ENCODE measurements at places on chromosomes 4 and X.

DNA sequence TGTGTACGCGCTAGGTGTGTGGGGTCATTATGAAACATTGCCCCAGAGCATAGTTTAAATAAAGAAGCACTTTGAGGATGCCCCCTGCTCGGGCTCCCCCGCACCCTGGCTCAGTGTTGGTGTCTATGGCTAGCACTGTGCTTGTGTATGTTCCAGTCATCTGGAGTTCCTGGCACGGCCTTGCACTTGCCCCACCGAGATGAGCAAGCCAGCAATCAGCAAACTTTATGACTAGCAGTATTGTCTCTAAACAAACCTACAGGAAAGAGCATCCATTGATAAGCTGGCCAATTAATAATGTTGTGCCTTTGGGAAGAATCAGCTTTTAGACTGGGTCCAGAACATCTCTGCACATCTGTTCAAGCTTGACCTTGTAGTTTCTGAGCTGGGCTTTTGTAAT, 707 bp upstream of the SHROOM4 start:
- DNase-seq, result no peak

DNA sequence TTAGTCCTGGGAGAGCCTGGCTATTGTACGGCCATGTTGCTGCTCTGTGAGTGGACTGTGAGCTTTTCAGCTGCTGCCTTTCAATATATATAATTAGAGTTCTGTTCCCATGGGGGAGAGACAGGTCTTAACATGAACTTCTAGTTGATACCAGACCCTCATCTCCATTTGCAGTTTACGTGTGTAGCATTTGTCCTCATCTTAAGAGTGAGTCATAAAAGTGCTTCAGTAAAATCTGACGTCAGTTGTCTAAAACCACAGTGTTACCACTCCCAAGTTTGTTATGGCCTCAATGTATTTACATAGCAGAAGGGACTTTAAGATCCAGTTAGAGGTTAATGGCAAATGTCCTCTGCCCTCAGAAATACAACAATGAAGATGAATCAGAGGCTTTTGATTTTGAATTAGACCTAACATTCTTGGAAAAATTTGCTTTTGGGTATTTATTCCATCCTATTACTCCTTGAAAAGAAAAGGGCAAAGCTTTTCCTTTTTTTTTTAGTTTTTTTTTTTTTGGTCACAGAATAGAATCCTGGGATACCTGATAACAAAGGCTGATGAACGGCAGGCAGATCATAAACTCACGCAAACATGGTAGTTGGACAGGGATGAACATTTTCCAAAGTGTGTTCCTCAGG, 38.6 kb downstream of the PHOX2B start:
- DNase-seq, result no peak

GRCh38 chrX:15464704-15465103, 28.4 kb downstream of the PIR start:
- DNase-seq, result no peak

GRCh38 chrX:148728901-148729300, 228.5 kb downstream of the AFF2 start:
- DNase-seq, result no peak

- DNase-seq, result no peak
Measured at GRCh38 chr4:7518871-7519637, 84.3 kb upstream of the PSAPL1 start.

DNA sequence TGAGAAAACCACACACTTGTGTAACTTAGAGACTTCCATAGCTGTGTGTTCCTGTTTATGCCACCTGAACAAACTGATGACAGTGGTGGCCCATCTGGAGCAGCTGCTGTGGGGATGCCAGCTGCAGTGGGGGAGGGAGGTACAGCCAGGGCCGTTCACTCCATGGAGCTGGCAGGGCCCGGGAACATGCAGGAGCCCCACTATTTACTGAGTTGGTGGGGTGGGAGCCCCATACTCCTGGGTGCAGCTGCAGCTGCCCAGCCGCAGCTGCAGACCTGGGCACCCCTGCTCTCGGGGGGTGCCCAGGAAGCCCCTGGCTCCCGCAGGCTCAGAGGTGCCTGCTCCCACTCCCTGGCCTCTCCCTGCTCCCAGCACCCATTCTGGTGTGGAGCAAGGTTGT, 398.6 kb upstream of the RASGEF1B start:
- no peak for DNase-seq

- no peak for DNase-seq
Measured at GRCh38 chr4:189302719-189303118, 638.0 kb upstream of the FRG1 start.

GRCh38 chr4:169941141-169941540, 85.1 kb downstream of the MFAP3L start:
- DNase-seq, result no peak

DNA sequence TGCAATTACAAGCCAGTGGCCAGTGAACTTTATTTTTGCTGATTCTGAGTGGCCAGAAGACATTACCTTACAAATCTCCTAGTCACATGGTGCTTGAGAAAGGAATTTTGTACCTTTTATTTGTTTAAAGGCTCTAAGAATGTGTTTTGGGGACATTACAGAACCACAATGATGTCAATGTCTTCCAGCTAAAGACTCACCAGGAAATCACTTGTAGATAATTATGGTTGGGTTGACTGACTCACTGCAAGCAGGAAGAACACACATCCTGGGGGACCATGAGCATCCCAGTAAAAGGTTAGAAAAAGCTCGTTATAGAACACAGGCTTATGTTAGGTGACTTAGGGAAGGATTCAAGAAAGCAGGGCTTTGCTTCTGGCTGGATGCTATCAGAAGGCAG, 119.4 kb upstream of the FAM9B start:
- DNase-seq, result no peak

DNA sequence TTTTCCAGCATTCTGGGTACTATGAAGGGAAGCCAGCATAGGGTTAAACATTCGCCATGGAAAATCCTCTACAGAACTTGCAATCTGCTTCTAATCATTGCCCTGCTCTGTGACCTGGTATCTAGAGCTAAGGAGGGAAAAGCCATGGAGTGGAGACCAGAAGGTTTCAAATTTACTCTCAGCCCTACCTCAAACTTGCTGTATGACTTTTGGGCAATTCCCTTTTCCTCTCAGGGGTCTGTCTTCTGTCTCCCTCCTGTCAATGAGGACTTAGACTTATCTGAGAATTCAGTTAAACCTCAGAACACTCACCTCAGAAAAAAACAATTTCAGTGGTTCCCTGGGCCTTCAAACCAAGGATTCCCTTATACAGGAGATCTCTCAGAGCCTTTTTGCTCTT, 29.1 kb downstream of the ARHGEF9 start:
- DNase-seq, result no peak

DNA sequence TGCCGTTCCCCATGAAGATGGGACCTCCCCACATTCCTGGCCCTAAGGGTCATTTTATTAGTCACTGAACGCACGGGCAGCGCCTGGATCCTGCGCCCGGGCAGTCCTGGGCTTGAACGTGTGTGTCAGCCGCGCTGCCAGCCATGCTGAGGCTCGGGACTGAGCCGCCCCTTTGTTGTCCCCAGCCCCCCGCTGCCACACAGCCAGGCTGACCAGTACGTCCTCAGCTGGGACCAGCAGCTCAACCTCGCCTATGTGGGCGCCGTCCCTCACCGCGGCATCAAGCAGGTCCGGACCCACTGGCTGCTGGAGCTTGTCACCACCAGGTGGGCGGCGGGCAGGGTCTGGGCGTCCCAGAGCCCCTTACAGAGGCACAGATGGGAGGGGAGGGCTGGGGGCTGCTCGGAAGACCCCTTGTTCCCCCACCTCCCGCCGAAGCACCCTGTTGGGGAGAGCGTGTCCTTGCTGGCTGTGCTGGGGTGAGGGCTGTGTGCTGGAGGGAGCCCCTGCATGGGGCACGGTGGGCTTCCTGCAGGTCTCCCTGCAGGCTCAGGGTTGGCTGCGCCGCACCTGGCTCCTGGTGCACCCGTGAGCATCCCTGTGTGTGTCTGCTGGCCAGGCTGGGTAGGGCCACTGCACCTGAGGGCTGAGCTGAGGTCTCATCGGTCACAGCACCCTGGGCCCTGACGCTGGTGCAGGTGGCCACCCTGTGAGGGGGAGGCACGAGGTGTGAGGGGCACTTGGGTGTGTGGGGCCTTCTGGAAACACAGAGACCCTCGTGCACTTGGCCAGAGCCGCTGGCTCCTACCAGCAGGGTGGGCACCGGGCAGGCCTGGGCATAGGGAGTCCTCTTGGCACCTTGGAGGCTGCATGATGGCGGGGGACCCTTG, 1.0 kb downstream of the IDUA start:
- DNase-seq, result no peak

- peak; percentile 41 for DNase-seq
Measured at GRCh38 chrX:16484338-16484737, 165.6 kb upstream of the S100G start.
